Erythroblast (primary cell): ENCODE measurements at places on chromosomes 4 and X.
A peak's percentile ranks its signal among the peaks of the same experiment; 100 is the strongest.

DNA sequence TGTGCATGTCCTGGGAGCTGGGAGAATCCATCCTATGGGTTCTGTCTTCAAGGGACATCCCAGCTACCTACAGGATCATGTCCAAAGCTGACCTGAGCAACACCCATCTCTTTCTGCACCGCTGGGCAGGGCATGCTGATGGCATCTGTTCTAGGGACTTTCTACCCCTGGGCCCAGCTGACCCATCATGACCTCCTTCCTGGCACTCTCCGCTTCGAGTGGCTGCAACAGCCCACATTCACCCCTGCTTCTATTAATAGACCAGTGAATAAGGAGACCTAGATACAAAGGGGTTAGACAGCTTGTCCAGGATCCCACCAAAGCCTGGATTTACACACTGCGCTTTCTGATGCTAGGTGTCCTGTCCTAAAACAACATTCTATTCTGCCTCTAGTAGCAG is 44.6 kb upstream of the GPR173 start:
- no peak for DNase-seq

DNA sequence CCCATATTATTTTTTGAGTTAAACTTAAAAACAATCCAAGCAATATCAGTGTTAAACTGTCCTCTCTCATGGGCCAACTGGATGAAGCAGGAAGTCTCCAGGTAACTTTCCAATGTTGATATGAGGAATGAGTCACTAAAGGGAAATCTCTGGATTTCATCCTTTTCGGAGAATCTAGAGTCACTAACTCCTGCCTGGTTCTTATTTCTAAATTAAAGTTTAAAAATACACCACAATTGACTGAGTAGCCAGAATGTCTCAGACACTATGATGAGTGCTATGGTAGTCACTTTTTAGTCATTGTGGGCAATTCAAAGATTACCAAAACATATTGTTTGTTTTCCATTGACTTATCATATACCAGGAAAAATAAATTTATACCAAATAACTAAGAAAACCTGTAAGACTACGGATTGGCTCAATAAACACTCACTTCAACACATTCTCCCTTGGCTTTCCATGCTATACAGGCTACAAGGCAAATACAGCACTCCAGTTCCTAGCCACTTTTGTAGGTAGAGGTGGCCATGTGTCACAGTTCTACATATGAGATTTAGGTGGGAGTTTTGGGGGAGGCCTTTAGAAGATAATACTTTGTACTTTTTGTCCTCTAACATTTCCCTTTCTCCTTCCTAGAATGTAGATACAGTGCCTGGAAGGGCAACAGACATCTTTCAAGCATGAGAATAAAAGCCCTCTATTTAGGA is 8.6 kb downstream of the SLC9B2 start:
- DNase-seq = no peak

GRCh38 chr4:27807207-27807606 is 946.6 kb downstream of the STIM2 start:
- DNase-seq = no peak

GRCh38 chrX:77493677-77494553 is 46.7 kb downstream of the FGF16 start:
- no peak for DNase-seq

- DNase-seq = no peak
These were observed 193.9 kb upstream of the PCDH10 start for GRCh38 chr4:132955146-132955545.

GRCh38 chrX:111778591-111778990 is 97.4 kb upstream of the TRPC5OS start:
- DNase-seq = no peak

DNA sequence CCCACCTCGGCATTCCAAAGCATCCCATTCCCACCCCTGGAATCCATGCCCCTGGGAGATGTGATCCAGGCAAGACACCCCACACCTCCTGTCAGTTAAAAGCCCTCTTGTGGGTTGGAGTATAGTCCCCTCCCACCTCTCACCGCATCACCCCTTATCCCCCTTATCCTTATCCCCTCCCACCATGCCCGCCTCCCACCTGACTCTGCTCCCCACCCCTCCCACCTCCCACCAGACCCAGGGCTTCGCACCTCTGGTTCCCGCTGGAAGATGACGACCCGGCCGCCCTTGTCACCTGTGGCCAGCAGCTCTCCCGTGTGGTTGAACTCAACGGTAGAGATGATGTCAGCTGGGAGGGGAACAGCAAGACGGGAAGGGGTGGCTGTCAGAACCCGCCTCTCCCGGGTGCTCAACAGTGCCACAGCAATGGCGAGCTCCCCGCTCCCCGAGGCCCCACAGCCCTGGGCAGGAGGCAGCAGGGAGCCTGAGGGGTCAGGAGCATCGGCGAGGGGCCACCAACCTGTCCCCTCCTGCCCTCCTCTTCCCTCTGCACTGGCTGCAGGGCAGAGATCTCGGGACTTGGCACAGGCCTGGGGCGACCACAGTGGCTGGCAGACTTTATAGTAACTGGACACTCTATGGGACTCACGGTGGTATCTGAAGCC is 91.5 kb downstream of the PPP2R2C start:
- no peak for DNase-seq

- DNase-seq = no peak
These were observed 102.5 kb upstream of the ADAD1 start for GRCh38 chr4:122276359-122276758.

GRCh38 chrX:40953369-40953768 is 131.9 kb upstream of the USP9X start:
- DNase-seq = no peak

- no peak for DNase-seq
These were observed 99.5 kb downstream of the CCSER1 start for GRCh38 chr4:90226734-90227133.

GRCh38 chr4:77819404-77819842 is 255 bp upstream of the CNOT6L start:
- DNase-seq = peak; percentile 84

DNA sequence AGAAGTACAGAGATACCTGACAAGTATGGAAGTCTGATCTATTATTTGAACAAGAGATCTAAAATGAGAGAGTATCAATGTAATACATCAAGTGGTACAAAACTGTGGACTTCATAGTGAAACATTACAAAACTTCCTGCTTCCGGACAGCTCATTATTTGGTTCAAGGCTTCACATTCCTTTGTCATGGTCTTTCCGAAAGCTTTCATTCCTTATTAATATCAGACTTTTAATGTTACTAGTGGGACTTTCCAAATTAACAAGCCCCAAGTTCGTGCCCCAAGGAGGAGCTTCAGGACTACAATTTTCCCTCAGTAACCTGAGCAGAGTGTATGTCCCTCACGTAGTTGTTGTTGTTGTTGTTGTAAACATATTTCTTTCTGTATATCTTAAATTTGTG is 1.2 kb downstream of the CHIC2 start:
- peak; percentile 51 for DNase-seq

DNA sequence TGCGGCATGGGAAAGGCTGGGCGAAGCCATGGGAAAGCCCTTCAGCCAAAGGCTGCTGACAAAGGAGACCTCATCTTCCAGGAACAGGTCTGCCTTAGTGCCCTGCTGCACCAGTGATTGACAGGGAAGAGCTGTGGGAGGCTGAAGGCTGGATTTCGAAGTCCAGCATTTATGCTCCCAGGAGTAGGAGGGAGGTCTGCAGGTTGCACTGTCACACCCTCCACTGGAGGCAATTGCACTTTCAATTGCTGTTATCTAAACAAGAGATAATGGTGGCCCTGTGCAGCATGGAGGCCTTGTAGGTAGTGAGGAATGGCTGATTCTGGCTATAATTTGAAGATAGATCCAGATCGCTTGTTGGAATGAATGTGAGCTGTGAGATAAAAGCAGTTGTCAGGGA is 43.7 kb downstream of the FAM114A1 start:
- DNase-seq = peak; percentile 3

- no peak for DNase-seq
These were observed 1.4 kb upstream of the CXCL1 start for GRCh38 chr4:73867783-73868182.

DNA sequence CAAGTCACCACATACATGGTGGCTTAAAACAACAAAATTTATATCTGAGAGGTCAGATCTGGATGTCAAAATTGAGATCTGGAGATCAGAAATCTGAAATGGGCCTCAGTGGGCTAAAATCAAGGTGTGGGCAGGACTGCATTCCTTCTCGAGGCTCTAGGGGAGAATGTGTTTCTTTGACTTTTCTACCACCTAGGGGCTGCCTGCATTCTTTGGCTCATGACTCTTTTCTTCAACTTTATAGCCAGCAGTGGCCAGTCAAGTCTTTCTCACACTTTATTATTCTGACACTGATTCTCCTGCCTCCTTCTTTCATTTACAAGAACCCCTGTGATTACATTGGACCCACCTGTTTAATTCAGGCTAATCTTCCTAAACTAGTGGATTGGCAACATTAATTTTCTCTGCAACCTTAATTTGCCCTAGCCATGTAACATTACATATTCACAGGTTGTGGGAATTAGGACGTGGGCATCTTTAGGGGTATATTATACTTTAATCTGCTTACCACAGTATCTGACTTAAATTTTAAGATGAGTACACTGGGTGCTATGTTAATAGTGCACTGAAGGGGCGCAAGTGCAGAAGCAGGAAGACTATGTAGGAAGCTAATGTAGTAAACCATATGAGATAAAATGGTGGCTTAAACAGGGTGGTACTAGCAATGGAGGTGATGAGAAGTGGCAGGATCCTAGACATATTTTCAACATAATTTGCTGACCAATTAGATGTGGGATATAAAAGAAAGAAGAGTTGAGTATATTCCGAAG is 188.0 kb downstream of the SLC4A4 start:
- DNase-seq = no peak

DNA sequence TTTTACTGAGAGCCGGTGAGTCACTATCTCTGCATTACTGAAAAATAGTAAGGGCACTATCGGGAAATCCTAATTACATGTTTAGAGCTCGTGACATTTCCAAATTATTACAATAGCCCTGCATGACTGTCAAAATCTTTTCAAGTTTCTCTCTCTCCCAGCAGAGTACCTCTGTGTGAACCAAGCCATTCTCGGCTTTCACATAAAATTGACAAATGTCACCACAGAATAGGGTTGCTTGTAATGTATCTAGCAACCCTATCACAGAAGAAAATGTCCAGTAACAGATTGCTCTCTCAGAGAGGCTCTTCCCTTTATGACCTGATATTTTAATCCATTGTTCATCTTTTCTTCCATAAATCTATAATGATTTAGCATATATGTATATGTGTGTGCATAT is 144.8 kb upstream of the GNPDA2 start:
- DNase-seq = no peak

DNA sequence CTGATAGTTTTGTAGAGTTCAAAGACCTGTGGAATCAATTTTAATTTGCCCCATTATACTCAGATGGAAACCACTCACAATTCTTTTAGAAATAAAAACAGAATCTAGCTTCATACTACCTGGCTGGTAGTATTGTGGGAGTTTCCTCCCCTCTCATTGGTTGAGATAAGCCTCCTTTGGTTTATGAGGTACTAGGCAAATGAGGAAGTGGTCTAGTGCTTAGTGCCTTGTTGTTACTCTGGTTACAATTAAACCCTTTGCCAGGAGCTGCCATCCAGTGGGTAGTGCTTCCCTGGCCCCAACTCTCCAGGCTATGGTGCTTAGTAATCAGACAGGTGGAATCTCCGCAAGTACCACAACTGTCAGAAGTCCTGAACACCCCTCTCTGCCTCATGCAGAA is 118.3 kb downstream of the CDKL5 start:
- DNase-seq = no peak

DNA sequence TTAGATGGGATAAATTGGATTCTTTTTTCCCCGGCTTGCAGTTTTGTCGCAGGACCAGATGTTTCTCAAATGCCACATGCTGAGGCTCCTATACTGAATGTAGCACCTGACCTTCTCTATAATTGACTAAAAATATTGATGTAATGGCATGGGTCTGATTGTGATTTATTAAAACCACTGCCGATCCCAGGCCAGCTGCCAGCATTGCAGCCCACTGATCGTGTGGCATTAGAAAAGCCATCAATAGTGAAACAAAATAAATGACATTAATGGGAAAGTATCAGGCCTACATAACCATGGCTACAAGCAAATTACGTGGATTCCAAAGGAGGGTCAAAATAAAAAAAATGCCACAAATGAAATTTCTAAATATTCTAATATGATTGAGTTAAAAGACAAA is 98.7 kb downstream of the MAB21L2 start:
- DNase-seq = no peak

- no peak for DNase-seq
These were observed 215.2 kb upstream of the NOCT start for GRCh38 chr4:138800421-138800820.

GRCh38 chrX:46713672-46714490 is 45.0 kb downstream of the SLC9A7 start:
- no peak for DNase-seq

- no peak for DNase-seq
These were observed 403 bp downstream of the PHOX2B start for GRCh38 chr4:41748074-41748570.

DNA sequence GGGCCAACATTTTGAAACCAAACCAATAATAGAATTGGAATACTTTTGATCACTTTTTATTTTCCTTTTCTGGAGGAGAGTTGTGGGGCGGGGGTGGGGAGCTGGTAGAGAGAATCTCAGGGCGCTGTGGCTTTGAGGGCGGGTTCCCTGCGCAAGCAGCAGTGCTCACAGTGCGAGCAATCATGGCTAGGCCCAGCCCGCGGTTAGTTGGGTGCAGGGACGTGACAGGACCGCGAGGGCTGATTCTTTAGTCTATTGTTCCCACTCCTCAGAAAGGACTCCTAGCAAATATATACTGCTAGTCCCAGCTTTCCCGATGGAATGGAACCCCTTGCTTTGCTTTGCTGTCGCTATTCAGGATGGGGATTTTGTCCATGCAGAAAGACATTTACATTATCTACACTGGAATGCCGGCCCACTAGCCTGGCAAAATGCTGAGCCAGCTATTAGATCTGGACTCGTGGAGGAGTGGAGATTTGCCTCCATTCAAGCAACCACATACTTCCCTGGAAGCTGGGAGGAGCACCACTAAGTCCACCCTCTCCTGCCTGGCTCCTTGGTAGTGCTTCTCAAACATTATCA is 23.9 kb upstream of the APLN start:
- no peak for DNase-seq

DNA sequence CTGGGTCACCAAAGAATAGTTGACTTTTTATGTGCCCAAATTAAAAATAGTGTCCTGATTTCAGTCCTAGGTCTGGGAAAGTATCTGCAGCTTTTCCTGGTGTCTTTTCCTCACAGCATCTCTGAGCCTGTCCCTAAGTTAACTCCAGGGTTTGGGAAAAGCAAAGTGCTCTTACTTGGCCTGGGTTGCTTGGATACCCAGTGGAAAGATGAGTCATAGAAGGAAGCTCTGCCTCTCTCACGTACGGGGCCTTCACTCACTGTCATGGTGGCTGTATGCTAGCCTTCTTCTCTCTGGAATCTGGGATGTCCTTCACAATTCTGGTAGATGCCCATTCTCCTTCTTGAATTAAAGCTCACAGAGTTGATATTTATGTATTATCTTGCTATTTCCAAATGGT is 607.3 kb downstream of the ANKRD50 start:
- no peak for DNase-seq
